Cortex of kidney (tissue), 1 donor: ENCODE measurements at places on chromosomes 7 and 10.

GRCh38 chr7:154504918-154505317 lies 452.7 kb downstream of the DPP6 start:
- no peak for DNase-seq

GRCh38 chr7:96685755-96686154 lies 23.9 kb downstream of the SEM1 start:
- DNase-seq: no peak

- no peak for DNase-seq
Observed at GRCh38 chr7:22821702-22822485, 755 bp downstream of the TOMM7 start.

GRCh38 chr10:13740461-13740860 lies 153.7 kb downstream of the PRPF18 start:
- no peak for DNase-seq

- DNase-seq: no peak
Observed at GRCh38 chr7:141340991-141341390, 210.2 kb upstream of the AGK start.

- no peak for DNase-seq
Observed at GRCh38 chr10:79360499-79361342, 13.5 kb downstream of the PPIF start.

- no peak for DNase-seq
Observed at GRCh38 chr7:79050603-79051002, 402.9 kb downstream of the MAGI2 start.

DNA sequence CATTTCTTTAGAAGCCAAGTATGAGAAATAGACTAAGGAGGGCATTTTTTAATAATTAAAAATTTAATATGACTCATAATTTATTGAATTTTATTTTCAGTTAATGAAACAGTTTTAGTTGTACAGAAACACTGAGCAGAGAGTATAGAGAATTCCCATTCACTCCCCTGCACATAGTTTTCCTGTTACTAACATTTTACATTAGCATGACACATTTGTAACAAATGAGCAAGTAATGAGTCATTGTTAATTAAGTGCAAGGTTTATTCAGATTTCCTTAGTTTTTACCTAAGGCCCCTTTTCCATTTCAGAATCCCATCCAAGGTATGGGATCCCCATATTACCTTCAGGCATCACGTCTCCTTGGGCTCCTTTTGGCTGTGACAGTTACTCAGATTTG lies 271.5 kb upstream of the FZD8 start:
- DNase-seq: no peak

DNA sequence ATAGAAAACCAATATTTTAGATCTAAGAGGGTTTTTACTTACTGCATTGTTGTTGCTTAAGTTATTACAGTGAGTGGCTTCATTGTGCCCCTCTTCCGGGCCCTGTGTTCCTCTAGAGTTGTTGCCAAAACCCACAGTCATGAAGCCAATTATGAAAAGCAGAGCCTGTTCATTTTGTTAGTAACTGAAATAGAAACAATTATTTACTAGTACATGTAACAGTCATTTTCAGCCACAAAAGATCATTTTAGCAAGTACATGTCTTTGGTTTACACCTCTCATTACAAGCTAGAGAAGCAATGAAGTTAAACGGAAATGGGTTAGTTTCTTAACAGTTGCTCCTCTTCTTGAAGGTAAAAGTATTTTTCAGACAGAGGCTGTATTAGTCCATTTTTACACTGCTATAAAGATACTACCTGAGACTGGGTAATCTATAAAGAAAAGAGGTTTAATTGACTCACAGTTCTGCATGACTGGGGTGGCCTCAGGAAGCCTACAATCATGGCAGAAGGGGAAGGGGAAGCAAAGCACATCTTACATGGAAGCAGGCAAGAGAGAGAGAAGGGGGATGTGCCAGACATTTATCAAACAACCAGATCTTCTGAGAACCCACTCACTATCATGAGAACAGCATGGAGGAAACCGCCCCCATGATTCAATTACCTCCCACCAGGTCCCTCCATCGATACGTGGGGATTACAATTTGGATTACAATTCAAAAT lies 380.5 kb downstream of the SFMBT2 start:
- DNase-seq: no peak

GRCh38 chr7:155980841-155981240 lies 168.6 kb upstream of the SHH start:
- DNase-seq: no peak

DNA sequence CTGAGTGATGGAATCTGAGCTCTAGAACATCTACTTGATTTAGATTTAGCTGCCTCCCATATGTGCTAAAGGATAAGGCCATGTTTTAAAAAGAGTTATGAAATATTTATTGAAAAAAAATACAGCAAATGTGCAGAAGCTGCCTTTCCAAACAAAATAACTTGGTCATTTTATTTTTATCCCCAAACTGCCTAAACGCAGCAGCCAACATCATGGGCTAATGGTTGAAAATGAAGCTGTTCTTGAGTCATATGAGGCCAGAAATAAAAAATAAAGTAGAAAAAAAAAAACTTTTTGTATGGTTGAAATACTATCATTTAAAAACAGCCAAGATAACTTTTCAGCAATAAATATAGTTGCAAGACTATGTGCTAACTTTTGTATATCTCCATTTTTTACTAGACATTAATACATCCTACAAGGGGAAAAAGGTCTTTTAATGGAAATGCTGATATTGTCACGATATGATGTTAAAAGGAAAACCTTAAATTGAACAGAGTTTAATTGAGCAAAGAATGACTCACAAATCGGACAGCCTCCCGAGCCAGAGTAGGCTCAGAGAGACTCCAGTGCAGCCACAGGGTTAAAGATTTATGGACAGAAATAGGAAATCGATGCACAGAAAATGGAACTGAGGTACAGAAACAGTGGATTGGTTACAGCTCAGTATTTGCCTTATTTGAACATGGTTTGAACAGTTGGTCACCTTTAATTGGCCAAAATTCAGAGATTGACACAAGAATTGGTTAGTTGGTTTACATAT lies 305.8 kb downstream of the MDFIC start:
- DNase-seq: no peak

- DNase-seq: no peak
Observed at GRCh38 chr10:87635498-87636312, 24.0 kb upstream of the PAPSS2 start.

GRCh38 chr7:28799619-28800018 lies 158.5 kb downstream of the TRIL start:
- no peak for DNase-seq

- no peak for DNase-seq
Observed at GRCh38 chr10:78332657-78333056, 299.0 kb downstream of the RPS24 start.

- DNase-seq: no peak
Observed at GRCh38 chr7:6436385-6436685, 11.4 kb downstream of the DAGLB start.

- no peak for DNase-seq
Observed at GRCh38 chr7:98163704-98164494, 47.3 kb upstream of the BHLHA15 start.

DNA sequence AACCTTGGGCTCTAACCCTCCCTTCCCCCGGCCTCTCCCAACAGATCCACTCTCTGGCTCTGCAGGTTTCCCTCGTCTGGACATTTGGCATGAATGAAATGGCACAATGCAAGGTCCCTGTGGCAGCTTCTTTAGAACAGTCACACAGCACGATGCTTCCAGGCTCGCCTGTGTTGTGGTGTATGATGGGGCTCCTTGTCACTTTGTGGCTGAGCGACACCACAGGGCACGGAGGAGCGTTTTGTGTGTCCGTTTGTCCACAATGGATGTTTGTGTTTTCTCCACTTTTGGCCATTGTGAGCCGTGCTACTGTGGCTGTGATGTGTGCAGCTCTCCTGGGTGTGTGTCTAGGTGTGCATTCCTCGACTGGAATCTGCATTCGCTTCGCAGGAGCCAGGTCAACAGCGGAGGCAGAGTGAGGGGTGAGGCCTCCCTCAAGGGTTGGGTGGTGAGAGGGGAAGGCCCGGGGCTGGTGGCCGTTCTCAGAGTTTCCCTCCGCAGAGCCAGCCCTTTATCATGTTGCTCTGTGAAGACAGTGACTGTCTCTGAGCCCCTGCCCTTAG lies 22.3 kb upstream of the SHH start:
- DNase-seq: no peak

DNA sequence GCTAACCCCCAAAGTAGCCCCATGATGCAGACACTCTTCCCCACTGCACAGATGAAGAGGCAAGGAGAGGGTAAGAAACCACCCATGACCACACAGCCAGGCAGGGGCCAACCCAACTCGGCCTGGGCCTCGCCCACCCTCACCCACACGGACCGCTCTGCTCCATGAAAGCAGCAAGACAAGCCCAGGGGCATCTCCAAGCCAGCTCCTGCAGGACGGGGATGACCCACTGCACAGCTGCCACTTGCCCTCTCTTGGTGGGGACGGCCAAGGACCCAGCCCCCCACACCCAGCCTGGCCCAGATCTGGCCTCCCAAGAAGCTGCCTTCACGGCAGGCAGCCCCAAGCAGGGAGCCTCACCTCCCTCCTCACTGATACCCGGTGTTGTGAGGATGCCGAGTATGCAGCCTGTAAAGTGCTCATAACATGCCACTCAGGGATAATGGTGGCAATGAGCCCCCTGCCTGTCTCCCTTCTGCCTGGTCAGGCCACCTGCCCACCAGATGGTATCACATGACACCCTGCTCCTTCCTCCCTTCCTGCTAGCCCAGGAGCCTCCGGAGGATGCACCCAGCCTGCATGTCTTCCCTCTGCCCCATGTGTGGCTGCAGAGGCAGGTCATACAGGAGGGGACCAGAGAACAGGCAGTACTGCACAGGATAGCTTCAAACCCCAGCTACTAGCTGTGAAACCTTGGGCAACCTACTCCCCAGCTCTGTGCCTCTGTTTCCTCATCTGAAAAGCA lies 23.3 kb downstream of the OGDHL start:
- no peak for DNase-seq

GRCh38 chr7:1695800-1696454 lies 25.9 kb downstream of the ELFN1 start:
- no peak for DNase-seq

GRCh38 chr10:125455431-125455830 lies 227.5 kb downstream of the TEX36 start:
- DNase-seq: no peak

DNA sequence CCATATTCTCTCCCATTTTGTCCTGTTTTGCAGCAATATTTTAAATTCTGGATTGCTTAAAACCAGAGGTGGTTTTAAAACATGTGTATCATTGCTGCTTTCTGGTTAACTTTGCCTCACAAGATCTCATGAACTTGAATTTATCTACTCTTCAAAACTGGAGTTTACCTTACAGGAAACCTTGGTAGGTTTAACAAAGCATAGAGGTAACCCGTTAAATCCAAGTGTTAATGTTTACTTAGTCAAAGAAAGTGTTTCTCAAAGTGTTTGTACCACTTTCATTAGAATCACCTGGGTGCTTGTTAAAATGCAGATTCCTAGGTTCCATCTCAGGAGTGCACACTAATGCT lies 44.0 kb upstream of the VDAC2 start:
- no peak for DNase-seq

DNA sequence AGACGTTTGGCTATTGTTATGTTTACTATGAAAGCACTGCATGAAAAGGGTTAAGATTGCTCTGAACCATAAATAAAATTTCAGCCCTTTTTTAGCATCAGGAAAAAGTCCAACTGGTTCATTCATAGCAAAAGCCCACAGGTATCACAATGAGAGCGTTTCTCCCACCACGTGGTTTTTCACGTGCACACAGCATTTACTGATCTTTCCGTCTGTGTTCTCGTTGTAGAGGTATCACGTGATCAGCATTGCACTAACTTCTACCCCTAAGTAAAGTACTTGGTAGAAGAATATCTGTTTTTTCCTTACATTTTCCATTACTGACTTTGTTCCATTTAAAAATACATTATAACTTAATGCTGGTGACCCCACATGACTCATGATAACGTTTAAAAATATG lies 17.8 kb upstream of the CCDC3 start:
- no peak for DNase-seq

DNA sequence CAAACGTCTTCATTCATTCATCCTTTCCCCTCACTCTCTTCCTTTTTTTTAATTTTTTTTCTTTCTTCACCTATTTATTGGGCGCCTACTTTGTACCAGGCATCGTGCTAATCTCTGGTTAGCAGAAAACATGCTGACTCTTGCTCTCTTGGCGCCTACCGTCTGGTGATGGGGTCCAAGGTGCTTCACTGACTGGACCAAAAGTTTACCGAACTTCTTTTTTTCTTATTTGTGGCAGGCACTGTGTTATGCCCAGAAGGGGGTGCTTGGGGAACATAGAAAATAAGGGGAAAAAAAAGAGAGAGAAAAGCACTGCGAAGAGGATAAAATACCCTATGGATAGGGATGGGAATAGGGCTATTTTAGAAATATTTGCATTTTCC lies 505 bp upstream of the FAM204A start:
- no peak for DNase-seq

GRCh38 chr7:22814261-22815208 lies 8.1 kb downstream of the TOMM7 start:
- no peak for DNase-seq

- DNase-seq: no peak
Observed at GRCh38 chr7:95814721-95815120, 42.4 kb downstream of the DYNC1I1 start.

- DNase-seq: no peak
Observed at GRCh38 chr10:99673492-99673891, 14.2 kb downstream of the ENTPD7 start.

- no peak for DNase-seq
Observed at GRCh38 chr10:45408421-45409319, 34.7 kb downstream of the ALOX5 start.

DNA sequence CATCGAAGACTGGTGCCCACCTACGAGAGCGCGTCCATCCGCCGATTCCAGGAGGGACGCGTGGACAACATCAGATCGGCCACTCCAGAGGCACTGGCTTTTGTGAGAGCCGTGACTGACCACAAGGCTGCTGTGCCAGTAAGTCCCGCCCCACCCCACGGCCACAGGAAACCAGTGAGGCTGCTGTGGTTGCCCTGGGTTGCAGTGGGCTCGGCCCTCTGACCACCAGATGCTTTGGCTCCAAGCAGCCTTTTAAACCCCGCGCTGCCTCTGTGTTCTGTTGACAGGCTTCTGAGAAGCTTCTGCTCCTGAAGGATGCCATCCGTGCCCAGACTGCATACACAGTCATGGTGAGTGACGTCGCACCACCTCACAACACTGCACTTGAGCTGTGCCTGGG lies 24.4 kb upstream of the C10orf53 start:
- no peak for DNase-seq

DNA sequence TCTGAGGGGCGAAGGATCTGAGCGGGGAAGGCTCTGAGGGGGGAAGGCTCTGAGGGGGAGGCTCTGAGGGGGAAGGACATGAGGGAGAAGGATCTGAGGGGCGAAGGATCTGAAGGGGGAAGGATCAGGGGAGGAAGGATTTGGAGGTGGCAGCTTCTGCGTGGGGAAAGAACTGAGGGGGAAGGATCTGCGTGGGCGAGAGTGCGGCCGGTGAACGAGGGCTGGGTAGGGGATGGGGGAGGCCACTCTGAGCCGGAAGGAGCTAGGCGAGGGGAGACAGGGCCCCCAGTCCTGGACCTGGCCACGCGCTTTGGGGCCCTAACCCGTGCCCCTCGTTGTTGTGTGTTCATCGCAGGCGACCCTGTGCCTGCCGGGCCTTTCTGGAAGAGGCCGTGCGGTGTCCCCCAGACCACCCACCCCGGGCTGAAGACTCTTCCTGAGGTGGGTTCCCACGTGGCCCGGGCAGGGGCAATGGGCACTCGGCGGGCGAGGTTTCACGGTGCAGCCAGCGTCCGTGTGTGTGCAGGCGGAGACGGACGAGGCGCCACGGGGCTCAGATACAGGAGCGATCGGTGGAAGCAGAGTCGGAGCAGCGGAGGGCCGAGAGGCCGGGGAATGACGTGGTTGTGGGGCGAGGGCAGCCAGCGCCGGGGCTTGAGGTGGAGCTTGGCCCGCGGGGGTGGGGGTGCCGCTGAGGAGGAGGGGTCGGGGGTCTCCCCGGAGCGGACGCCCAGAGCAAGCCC lies 2.0 kb downstream of the CALY start:
- DNase-seq: no peak
